ENCODE measurements at places on chromosomes 4 and X.

DNA sequence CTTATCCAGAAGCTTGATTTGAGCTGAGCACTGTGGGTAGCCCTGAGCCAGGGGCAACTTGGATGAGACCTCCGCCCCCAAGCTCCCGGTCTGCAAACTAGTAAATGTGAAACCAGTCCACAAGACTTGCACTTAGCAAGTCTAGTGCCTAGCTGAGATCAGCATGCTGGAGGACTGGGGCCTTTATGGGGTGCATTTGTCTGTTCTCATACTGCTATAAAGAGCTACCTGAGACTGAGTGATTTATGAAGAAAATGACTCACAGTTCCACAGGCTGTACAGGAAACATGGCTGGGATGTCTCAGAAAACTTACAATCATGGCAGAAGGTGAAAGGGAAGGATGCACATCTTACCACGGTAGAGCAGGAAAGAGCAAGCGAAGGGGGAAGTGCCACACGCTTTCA lies 42.1 kb upstream of the HOPX start:
- DNase-seq, result no peak

- no peak for DNase-seq
These were observed 142.0 kb downstream of the RBMX2 start for GRCh38 chrX:130543603-130544325.

DNA sequence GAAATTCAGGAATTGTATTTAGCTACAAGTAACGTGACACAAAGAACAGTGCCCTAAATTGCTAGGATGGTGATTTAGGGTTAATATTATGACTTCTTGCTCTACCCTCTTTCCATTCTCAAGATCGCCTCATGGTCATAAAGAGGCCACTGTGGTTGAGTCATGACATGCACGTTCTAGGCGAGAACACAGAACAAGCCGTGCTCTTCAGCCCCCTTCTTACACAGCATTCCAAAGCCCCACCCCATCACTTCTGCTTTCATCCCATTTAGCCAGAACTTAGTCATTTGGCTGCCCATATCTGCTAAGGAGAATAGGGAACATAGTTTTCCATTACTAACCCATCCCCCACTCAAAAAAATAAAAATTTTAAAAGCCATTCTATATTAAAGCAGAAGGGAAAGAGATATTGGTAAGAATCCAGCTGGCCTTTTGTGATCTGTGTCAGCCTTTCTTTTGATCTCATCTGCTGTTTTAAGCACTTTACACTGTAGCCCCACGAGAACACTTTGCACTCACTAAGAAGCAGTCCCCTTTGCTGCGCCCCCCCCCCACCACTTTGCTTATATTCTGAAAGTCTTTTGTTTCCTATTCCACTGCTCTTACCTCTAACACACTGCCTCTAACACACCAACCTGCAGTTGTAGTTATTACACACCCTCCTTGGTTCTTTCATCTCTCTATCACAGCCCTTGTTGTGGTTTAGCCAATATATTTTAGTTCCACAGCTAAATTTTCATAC lies 28.4 kb downstream of the NPNT start:
- no peak for DNase-seq

GRCh38 chr4:108006361-108006760 lies 16.7 kb downstream of the HADH start:
- no peak for DNase-seq

- DNase-seq, result no peak
These were observed at the start of gene TBX22 for GRCh38 chrX:80014141-80014940. Gene TBX22 (plus strand): TSS chrX:80014753. CDS start chrX:80022270, 7,517 bp downstream.

GRCh38 chr4:14902342-14902741 lies 99.9 kb upstream of the CPEB2 start:
- no peak for DNase-seq

GRCh38 chr4:3077796-3078195 lies 3.3 kb downstream of the HTT start:
- DNase-seq, result no peak

DNA sequence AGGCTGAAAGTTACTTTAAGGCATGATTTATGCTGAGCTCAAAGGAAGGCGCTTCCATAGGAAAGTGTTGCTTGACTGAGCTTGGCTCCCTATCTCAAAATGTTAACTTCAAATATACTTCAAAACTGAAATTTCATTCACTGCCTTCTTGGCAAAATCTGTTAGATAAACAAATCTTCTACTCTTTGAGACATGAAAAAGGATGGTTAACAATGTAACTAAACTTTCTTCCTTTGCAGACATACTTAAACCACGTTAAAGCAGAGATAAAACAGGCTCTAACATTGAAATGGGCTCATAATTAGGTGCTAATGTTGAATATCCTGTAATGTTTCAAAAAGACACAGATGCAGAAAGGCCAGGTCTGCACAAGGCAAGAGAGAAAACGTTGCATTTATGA lies 110.4 kb downstream of the AMELX start:
- no peak for DNase-seq

DNA sequence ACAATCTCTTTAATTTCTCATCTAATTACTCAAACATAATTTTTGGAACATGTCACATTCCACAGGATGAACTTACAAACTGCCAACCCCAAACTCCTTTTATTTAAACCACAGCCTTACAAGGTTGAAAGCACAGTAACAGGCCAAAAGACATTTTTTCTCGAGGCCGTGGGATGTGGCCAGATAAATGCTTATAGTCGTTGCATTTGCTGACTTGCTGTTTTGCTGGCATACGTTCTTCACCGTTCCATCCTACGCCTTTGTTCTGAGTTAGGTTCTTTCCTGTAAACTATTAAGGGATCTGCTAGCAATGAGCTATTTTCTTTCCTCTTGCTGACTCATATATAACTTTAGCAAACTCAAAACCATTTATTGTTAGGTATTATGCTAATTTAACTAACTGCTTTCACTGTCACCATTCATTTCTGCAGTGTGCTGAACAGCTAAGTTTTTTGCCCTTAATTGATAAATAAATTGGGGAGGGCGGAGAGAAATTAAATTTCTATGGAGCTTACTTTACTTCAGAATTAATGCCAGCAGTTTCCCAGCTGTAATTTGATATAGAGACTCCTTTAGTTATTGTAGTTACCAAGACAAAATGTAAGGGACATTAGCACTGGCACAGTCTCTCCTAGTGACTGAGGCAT lies 135.1 kb upstream of the PACRGL start:
- no peak for DNase-seq

- no peak for DNase-seq
These were observed 105.2 kb upstream of the ADRA2C start for GRCh38 chr4:3660928-3661515.

GRCh38 chr4:15413623-15414019 lies 14.2 kb upstream of the C1QTNF7 start:
- DNase-seq, result no peak

- no peak for DNase-seq
These were observed 5.2 kb upstream of the PITX2 start for GRCh38 chr4:110627977-110628662.

DNA sequence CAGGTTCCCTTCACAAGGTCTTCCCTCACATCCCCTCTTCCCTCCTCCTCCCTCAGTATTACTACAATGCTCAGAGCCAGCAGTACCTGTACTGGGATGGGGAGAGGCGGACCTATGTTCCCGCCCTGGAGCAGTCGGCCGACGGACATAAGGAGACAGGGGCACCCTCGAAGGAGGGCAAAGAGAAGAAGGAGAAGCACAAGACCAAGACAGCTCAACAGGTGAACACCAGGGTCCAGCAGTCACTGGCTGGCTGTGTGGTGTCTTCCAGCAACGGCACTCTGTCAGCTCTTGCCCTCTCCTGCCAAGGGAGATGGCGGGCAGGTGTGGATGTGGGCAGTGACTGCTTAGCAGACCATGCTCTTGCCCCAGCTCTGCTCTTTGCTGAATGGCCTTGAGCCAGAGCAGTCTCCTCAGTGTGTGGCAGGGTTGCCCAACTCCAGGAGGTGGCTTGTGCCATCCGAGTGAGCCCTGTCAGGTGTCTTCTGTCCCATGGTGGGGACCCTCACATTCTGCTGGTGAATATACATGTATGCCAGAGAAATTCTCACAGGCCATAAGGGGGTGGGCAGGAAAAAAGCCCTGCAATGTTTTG lies 11.4 kb upstream of the UBA1 start:
- no peak for DNase-seq

DNA sequence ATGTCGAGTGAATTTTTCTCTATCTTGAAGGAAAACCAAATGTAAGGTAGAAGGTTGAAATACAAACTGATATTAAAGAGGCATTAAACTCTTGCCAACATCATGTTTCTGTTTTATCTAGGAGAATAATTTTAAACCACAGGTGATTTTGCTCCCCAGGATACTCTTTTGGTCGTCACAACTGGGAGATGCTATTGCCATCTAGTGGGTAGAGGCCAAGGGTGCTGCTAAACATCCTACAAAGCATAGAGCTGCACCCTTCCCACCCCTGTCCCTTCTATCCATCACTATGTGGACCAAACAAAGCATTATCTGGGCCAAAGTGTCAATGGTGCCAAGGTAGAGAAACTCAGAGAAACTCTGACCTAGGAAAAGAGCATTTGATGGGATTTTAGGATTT lies 154.6 kb upstream of the MAGEB2 start:
- no peak for DNase-seq

DNA sequence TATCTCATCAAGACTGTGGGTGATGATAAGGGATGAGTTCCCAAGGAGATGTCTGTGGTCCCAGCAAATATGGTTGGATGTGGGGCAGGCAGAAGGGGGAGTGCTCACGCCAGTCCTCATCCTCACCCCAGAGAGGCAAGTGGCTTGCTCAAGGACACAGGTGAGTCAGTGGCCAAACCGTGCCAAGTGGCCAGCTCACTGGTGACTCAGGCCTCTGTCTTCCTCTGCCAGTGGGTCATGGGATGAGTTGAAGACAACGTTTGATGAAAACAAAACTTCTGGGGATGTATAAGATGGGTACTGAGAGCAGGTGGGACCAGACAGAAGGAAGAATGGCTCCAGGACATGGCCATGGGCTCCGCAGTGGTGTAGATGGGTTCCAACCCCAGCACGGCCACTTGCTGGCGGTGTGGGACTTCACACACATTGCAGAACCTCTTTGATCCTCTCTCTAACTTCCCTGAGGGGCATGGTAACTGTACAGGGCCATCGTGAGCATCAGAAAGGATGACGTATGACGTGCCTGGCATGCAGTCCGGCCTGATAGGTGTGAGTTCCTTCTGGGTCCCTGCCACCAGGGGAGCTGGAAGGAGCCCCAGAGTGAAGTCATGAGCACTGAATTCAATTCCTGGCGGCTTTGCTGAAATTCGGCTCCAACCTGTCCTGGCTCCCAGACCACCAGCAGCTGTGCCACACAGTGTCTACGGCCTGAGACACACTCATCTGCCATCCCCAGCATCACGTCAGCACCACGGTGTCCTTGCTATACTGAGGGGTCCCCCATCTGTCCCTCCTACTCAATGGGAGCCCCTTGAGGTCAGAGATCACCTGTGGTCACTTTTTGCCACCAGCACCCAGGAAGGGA lies 41.3 kb upstream of the GPR78 start:
- no peak for DNase-seq

DNA sequence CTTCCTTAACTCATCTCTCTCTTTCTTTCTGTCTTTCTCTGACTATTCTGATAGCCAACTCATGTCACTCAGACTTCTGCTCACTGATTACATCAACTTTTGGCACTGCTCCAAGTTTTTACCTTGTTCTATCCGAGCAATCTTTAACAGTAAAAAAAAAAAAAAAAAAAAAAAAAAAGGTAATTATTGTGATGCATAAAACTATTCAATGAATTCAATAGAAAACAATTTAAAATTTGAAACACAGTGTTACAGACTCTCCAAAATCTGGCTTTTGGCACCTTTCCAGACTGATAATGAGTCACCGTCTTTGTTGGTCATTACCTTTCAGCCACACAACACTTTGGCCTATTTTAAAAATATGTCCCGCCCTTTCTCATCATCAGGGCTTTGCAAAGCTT lies 229.5 kb downstream of the GALNTL6 start:
- DNase-seq, result no peak

GRCh38 chr4:67084783-67085182 lies 460.5 kb downstream of the CENPC start:
- no peak for DNase-seq

- no peak for DNase-seq
These were observed 6.2 kb upstream of the PLCXD1 start for GRCh38 chrX:274904-275475.

DNA sequence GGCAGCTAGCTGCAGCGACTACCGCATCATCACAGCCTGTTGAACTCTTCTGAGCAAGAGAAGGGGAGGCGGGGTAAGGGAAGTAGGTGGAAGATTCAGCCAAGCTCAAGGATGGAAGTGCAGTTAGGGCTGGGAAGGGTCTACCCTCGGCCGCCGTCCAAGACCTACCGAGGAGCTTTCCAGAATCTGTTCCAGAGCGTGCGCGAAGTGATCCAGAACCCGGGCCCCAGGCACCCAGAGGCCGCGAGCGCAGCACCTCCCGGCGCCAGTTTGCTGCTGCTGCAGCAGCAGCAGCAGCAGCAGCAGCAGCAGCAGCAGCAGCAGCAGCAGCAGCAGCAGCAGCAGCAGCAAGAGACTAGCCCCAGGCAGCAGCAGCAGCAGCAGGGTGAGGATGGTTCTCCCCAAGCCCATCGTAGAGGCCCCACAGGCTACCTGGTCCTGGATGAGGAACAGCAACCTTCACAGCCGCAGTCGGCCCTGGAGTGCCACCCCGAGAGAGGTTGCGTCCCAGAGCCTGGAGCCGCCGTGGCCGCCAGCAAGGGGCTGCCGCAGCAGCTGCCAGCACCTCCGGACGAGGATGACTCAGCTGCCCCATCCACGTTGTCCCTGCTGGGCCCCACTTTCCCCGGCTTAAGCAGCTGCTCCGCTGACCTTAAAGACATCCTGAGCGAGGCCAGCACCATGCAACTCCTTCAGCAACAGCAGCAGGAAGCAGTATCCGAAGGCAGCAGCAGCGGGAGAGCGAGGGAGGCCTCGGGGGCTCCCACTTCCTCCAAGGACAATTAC lies 1.4 kb downstream of the AR start:
- no peak for DNase-seq

GRCh38 chr4:42646999-42647541 lies 9.8 kb downstream of the ATP8A1 start:
- DNase-seq, result no peak

- DNase-seq, result no peak
These were observed 39.3 kb upstream of the RPL34 start for GRCh38 chr4:108581083-108581482.

All from naive thymus-derived CD8-positive, alpha-beta T cell (primary cell).